ENCODE measurements at places on chromosomes 11 and 22.

- no peak for DNase-seq
These were observed 63.2 kb downstream of the OTOG start for GRCh38 chr11:17610085-17610894.

DNA sequence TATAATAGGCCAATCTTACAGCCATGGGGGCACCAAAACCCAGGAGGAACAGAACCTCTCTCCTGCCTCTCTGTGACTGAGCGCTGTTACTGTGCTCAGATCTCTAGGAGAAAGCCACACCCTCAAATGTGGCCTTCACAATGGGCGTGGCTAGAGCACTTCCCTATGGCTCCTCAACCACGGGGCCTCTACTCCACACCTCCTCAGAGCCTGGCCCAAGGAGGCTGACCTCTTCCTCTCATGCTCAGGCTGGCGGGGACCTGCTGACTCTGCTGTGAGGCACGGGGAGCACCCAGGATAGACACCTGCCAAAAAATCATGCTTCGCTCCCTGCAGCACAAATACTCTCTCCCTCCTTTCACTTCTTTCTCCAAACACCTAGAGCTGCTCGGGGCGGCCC, 41.0 kb downstream of the C11orf58 start:
- DNase-seq: peak; percentile 69

- no peak for DNase-seq
These were observed 70.7 kb downstream of the PAK1 start for GRCh38 chr11:77403211-77403610.

DNA sequence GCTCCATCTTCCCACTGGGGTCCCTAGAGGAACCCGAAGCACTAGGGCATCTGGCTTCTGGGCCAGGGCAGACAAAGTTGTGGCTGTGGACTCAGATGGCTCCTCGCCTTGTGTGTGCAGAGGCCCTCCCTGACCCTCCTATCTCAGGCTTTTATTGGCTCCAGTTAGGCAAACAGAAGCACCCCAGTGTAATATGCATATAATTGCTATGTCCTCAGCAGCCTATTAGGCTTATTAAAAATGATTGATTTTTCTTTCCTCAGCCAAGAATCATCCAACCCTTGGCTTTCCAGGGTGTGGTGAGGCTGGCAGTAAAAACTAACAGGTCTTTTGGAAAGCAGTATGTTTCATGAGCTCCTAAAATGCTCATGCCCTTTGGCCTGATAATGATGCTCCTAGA, 22.3 kb downstream of the UPB1 start:
- no peak for DNase-seq

GRCh38 chr11:13421561-13421960, 41.5 kb downstream of the BTBD10 start:
- DNase-seq: no peak

- DNase-seq: no peak
These were observed 12.2 kb downstream of the NECTIN1 start for GRCh38 chr11:119716582-119717498.

DNA sequence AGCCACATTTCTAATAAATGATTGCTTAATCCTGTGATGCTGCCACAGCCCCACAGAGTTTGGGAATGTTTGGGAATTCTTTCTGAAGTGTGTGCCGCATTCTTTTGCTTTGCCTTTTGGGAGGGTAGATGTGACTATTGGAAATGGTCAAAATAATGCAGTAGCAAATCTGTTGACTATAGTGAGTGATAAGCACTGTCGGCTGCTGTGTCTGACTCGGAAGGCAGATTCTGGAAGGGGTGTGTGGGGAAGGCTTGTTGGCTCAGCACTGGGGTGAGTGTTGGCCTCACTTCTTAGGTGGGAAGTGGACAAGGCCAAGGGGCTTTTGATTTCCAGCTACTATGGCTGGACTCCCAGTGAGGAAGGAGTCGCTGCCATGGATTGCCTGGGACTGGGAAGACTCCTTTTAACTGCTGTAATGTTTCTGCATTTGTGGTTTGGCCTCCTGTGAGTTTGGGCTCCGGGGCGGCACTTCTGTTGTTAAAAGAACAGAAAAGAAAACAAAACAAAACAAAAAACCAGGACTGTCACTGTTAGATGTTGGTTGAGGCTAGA, 20.1 kb downstream of the ZBTB16 start:
- no peak for DNase-seq

GRCh38 chr11:78345450-78345849, 72.2 kb downstream of the GAB2 start:
- no peak for DNase-seq

DNA sequence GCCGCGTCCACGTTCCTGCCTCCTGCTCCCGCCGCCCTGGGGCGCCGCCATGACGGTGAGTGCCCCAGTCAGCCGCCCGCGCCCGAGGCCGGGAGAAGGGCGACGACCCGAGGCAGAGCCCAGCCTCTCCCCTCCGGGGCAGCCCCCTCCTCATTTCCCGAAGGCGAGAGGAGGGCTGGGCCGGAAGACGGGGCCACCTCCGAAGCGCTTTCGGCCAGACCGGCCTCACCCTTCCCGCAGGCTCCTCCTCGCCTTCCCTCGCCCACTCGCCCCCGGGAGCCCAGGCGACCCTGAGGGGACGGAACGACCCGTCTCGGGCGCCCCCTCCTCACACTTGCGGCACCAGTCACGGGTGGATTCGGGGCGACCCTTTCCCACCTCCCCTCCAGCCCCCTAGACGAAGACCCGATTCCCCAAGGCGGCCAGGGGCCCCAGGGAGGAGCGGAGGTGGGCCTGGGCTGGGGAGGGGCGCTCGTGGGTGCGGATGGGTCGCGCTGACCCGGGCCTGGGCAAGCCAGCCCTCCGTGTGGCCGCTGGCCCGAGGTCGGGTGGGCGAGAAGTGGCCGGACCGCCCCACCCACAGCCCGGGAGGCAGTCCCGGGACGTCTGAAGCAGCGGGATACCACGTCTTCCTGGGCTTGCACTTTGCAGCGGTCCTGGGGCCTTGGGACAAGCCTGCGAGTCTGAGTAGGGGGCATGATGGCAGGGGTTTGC, 49.7 kb downstream of the TRIOBP start:
- no peak for DNase-seq

- no peak for DNase-seq
These were observed 22.3 kb downstream of the PPARA start for GRCh38 chr22:46172522-46173110.

- DNase-seq: no peak
These were observed 745.0 kb downstream of the NTM start for GRCh38 chr11:132115454-132115853.

GRCh38 chr22:28923826-28924732, 40.7 kb downstream of the ZNRF3 start:
- DNase-seq: no peak

DNA sequence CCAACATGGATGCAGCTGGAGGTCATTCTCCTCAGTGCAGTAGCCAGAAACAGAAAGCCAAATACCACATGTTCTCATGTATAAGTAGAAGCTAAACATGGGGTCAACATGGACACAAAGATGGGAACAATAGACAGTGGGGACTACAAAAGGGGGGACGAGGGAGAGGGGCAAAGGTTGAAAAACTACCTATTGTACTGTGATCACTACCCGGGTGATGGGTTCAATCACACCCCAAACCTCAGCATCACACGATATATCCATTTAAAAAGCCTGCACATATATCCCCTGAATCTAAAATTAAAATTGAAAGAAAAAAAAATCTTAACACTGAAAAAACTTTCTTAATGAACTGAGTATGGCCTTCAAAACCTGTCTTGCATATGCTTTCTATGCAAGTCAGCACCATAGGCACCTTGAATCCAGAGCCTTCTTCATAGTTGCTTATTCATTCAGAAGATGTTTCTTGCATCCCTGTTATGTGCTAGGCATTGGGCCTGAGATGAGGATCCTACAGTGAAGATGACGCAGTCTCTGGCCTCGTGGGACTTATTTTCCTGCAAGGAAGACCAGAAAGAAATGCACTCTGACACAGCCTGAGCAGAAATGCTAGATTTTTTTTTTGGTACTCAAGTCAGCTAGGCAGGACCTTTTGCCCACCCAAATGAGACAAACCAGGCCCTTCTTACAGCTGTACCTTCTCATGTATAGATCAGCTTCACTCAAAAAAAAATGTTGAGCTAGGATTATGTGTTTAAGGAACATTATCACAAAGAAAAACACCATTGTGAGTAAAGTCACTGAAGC, 21.0 kb downstream of the NNMT start:
- no peak for DNase-seq

DNA sequence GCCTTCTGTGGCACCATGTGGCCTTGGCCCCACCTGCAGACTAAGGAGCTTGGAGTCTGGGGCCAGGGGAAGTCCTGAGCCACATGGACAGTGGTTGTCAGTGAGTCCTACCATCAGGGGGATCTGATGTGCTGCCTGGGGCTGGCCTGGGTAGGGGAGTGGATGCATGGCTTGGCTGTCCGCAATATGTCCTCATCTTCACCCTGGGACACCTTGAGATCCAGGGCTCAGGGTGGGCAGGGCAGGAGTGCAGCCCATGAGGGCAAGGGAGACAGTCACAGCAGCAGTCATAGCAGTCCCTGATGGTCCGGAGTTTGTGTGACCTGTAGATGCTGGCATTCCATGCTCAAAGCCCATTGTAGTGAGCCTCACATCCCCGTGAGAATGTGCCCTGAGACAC, 256.8 kb upstream of the B3GAT1 start:
- DNase-seq: no peak

DNA sequence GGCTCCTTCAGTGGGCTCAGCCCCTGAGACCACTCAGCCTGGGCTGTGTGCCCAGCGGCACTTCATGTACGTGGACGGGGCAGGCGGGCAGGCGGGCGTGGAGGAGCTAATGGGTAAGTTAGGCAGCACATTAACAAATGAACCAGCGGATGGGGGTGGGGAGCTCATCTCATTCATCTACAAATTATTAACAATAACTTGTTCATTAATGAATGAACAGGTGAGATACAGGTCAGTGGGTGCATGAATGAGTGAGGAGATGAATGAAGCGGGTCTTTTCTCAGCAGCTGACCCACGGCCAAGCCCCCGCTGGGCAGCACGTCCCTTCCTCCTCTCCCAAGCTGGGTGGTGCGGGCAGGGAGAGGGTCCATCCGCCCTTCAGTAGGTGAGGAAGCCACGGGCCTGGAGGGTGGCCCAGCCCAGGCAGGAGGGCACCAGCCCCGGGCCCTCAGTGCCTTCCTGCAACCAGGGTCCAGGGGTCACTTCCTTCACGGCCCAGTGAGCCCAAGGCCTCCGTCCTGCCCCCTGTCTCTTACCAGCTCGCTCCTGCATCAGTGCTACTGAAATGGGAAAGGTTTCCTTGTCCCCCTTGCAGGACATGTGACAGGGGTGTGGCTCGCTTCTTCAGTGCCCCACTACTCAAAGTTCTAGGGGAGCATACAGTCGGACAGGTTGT, 60.5 kb upstream of the KCNQ1OT1 start:
- no peak for DNase-seq

DNA sequence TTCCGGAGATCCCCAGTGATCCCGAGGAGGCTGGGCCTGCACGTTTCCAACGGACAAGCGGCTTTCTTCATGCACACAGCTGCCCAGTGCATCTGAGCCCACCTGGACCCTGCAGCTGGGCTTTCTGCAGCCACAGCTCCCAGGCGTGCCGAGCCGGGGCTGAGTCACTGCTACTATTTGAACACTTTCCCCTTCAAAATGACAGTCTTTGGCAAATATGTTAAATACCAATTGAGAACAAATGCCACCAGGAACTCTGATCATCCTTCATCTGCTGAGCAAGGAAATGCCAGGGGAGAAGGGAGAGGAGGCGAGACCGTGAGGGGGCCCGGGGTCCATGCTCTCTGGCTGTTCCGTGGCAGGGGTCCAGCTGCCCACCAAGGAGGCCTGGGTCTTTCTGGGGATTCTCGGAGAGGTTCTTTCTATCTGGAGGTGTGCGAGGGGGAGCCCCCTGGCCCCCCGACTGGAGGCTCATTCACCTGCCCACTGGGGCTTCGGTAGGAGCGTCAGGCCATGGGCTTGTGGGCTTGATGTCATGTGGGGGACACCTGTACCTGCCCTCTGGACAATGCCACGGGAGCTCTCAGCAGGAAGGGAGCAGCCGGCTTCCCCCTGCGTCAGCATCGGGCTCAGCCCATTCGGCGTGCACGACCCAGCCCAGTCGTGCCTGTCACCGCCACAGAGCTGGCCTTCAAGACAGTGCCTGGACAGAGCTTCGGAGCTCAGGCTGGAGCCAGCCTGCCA, 159.6 kb downstream of the CTTN start:
- no peak for DNase-seq

GRCh38 chr11:19985111-19985510, 175.2 kb downstream of the DBX1 start:
- no peak for DNase-seq

- no peak for DNase-seq
These were observed 84.3 kb downstream of the GDPD4 start for GRCh38 chr11:77217156-77217555.

- no peak for DNase-seq
These were observed 1246.4 kb downstream of the BRD1 start for GRCh38 chr22:48581205-48581766.

DNA sequence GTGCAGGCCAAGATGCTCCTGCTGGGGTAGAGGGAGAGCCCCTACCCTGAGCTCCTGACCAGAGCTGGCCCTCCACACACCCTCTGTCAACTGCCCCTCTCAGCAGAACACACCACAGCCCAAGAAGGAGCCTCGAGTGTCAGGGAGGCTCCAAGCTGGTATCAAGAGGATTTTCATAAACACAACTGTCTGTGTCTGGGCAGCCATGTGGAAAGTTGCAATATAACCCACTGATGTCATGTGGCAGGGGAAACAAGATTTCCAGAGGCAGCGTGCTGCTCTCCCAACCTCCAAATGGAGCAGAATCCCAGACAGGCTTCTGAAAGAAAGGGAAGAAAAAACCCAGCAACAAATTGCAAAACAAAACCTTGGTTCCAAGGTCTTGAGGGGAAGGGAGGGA, 569.9 kb downstream of the BUD13 start:
- DNase-seq: no peak

GRCh38 chr11:92707173-92707619, 262.3 kb upstream of the MTNR1B start:
- DNase-seq: no peak

DNA sequence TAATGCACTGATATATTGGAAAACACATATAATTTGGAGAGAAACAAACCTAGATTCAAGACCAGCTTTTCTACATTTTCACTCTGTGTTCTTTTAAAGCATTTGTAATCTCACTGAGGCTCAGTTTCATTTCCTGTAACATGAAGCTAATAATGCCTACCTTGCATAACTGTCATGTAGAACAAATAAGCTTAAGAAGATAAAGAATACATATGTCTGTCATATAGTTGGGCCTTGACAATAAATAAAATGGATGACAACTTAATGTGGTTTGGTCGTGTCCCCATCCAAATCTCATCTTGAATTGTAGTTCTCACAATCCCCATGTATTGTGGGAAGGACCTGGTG, 35.2 kb upstream of the FIBIN start:
- no peak for DNase-seq

DNA sequence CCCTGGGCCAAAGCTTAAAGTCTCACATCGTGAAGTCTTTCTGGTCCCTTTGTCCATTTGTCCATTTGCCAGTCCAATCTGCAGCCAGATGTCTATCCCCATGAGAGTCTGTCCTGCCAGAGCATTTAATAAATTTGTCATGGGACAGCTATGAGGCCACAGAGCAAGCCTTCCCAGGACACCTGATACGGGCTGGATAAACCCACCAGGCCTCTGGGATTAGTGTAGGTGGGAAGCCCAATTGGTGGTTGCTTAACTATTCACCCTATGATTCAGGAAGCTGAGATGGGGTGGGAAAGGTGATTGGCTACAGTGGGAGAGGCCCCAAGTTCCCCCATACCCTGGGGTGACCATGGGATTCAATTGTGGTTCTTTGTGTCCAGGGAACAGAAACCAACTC, 39.9 kb downstream of the MYEOV start:
- DNase-seq: no peak

- DNase-seq: no peak
These were observed 29.2 kb downstream of the ADAMTS15 start for GRCh38 chr11:130477586-130478203.

GRCh38 chr11:86230179-86230804, 14.3 kb upstream of the EED start:
- DNase-seq: no peak

All from CD14-positive monocyte (primary cell).